ENCODE measurements at places on chromosomes 13 and 19.

- DNase-seq = no peak
Observed at GRCh38 chr13:27000686-27001085, 170.9 kb downstream of the USP12 start.

- no peak for DNase-seq
Observed at GRCh38 chr13:43021926-43022670, 1.3 kb upstream of the DNAJC15 start.

DNA sequence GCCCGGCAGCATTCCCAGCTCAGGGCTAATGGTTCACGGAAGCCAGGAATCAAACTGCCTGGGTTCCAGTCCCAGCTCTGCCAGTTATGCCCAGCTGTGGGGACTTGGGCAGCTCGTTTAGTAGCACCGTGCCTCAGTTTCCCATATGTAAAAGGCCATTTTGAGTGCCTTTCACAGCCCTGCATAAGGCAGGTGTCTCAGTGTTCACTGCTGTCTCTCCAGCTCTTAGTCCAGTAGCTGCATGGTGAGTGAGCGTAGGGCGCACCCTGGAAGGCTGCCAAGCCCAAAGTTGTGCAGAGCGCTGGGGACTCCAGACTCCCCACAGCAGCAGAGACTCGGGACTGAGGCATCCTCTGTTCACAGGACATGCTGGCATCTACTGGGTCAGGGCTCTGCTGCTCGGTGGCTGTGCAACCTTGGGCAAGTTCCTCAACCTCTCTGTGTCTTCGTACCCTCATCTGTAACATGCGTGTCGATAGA is 5.5 kb downstream of the RPL28 start:
- no peak for DNase-seq

- no peak for DNase-seq
Observed at GRCh38 chr13:22964245-22964966, 216.4 kb upstream of the SGCG start.

DNA sequence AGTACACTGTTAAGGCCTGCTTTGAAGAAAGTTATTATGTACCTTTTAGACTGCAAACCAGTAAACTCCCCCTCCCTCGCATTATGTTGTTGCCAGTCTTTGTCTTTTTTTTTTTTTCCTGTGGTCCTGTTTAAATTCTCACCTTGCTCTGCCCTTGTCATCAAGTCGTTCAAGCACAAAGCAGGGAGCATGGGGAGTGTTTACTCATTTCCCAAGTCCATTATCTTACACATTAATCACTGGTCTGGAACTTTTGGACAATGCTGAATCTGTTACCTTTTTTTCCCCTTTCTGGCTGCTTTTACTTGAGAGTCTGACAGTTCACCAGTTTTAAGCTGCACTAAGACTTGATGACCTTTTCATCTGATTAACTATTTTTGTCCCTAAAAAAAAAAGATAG is 108.2 kb downstream of the DACH1 start:
- DNase-seq = no peak

DNA sequence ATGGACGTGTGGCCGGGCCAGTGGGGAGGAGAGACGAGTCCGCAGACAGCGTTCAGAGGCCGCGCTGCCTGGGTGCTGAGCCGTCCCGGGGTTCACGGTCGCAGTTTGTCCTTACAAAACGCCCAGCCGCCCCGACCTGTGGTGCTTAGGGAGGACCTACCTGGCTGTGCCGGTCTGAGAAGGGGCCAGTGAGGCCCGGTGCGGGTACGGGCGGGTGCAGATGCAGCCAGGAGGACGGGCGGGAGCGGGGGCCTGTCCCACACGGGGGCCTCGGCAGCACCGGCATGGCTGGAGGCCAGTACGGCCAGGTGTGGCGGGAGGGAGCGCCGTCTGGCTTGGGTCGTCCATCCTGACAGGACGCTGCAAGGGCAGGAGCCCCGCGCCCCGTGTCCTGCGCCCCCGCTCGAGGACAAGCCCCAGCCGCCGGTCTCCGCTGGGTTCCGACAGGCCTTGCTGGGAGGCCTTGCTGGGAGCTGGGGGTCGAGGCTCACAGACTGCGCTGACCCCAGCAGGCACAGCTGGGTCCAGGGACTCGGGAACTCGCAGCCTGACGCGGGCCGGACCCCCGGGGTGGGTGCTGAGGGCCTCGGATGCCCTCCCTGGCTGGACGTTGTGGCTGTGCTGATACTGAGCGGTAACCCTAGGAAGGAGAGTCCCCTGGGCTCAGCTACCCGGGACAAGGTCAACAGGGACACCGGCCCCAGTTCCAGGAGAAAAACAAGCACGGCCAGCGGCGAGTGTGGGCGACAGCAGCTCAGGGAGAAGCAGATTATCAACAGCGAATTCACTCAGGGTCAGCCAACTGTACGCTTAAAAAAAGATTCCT is 5.3 kb upstream of the PROZ start:
- no peak for DNase-seq

GRCh38 chr19:3818466-3818865 is 32.3 kb upstream of the MATK start:
- DNase-seq = no peak

DNA sequence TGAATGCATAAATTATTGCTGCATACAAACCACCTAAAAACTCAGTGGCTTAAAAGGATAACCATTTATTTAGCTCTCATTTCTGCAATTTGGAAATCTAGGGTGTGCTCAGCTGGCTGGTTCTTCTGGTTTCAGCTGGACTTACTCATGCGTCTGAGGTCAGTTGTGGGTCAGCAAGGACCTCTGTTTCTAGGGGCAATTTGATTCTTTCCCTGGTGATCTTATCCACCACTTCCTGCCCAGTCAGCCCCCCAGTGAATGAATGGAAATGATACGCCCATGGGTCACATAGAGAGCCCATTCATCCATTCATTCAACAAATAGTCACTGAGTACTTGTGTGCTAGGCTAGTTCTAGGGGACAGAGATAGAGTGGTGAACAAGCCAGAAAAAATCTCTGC is 9.9 kb downstream of the FXYD5 start:
- no peak for DNase-seq

- peak; percentile 51 for DNase-seq
Observed at GRCh38 chr13:114148521-114148855, 16.1 kb upstream of the RASA3 start.

GRCh38 chr13:51067210-51067701 is 43.8 kb downstream of the C13orf42 start:
- no peak for DNase-seq

DNA sequence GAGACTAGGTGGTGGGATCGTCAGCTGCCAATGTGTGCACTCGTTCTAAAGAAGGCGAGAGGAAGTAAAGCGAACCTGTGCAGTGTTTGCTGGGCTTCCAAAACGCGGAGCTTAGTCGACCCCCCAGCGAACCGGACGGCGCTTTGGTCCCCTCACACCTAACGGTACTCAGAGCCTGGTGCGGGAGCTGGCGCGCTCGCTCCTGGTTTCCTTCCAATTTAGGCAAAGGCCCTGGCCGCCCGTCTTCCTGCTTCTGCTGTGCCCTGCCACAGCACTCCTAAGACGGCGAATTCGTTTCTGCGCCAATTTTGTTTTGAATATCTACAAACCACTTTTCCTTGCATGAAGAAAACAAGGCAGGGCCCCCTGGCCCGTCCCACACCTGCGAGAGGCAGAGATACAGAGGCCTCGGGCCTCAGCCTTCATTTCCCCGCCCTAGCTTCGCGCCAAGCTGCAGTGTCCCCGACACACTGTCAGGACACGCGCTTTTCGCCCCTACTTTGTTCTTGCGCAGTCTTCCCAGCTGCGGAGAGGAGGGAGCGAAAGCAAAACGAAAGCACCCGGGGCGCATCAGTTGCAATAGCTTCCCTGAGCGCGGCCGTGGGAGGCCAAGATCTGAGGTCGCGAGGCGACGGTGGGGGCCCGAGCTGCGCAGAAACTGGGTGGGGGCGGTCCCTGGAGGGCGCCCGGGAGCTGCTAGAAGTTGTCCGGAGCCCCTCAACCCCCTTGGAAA is 111.9 kb downstream of the KCNRG start:
- peak; percentile 17 for DNase-seq

- DNase-seq = no peak
Observed at GRCh38 chr13:109131698-109132257, 502.4 kb downstream of the MYO16 start.

Measured in activated CD4-positive, CD25-positive, alpha-beta regulatory T cell (primary cell).